Left kidney (tissue), 8 donors: ENCODE measurements at places on chromosomes 4 and X. TPM values are rescaled to one million over a fixed set of nuclear protein-coding genes. Genes with fewer than 3 reads are reported as not detected.
A peak's percentile ranks its signal among the peaks of the same experiment; 100 is the strongest.

Gene C4orf50
- 0.02 TPM for polyA plus RNA-seq

Gene SYTL5
- polyA plus RNA-seq = 3.3 TPM

DNA sequence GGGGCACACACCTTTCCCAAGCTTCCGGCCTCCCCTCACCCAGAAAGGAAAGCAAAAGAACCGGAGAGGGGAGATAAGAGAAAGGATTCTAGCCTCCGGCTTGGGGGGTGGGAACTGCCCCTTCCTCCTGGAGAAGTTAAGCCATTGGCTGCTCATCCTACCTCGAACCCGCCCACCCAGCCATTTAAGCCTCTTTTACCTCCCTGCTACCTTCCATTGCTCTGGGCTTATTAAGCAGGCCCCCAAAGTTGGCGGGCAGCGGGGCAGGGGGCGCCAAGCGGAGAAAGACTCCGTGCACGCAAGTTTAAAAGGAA is 2.3 kb downstream of the MAML3 start:
- DNase-seq = peak; percentile 95

DNA sequence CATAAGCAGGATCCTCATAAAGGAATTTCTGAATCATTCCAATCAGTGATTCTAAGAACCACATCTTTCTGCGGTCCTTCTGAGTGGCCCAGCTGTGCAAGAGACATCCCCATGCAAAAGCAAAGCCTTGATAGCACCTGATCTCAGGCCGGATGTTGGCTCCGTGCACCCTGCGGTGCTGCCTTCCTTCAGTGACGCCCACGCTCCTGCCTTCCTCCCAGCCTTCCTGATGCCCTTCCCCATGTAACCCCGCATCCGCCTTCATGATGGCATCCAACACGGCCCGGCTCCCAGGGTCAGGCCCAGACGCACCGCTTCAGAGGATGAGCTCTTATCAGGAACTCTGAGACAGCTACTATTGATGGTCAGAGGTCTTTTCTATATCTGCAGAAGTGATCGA is 20.4 kb upstream of the CYP4V2 start:
- no peak for DNase-seq

Gene GLOD5
- polyA plus RNA-seq = 0.81 TPM
